ENCODE measurements at places on chromosomes 7 and 10.

DNA sequence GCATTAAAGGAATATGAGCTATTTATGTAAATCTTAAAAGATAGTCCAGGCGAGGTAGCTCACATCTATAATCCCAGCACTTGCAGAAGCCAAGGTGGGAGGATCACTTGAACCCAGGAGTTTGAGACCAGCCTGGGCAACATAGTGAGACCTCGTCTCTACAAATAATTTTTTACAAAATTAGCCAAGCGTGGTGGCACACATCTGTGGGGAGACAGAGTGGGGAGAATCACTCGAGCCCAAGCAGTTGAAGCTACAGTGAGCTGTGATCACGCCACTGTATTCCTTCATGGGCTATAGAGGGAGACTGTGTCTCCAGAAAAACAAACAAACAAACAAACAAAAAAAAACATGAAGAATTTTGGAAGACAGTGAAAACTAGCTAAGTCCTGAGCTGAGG is 28.4 kb downstream of the HERC4 start:
- no peak for DNase-seq

GRCh38 chr10:91051829-91052228 is 130.9 kb upstream of the ANKRD1 start:
- no peak for DNase-seq

DNA sequence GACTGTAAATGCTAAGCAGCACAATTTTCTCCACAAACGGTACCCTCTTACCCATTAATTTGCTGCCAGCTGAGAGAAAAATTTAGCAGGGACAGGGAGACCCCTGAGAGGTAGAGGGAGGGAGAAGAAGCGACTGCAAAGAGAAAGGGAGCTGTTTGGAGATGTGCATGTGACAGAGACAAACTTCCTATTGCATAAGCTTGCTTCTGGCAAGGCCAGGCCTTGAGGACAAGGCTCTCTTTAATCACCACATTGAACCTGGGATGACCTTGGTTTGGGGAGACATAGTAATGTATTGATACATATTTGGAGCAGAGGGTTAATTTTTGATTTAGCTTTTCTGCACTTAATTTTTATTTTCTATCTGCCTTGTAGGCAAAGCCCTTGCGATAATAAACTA is 31.1 kb upstream of the HIBADH start:
- no peak for DNase-seq

DNA sequence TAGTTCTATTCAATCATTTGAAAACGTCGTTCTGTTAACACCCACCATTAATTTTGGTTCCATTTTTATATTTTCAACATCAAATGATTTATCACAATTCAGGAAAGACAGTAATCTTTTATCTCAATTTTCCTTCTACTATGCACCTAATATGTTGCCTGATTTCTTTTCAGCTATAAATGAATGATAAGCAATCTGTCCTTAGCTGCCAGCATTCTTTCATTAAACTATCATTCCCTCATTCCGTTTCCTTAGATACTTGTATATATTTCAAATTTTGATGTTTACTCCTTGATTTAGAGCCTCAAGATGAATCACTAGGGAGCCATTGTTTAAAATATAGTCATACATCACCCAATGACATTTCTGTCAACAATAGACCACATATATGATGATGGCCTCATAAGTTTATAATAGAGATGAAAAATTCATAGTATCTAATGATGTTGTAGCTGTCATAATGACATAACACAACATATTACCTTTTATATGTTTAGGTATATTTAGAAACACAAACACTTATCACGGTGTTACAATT is 661.7 kb downstream of the IPMK start:
- DNase-seq: no peak

- DNase-seq: no peak
Measured at GRCh38 chr10:44382131-44382858, 2.6 kb downstream of the CXCL12 start.

GRCh38 chr10:113445736-113446135 is 107.1 kb upstream of the HABP2 start:
- DNase-seq: no peak

Measured in effector CD4-positive, alpha-beta T cell (primary cell).